ENCODE measurements at places on chromosomes 11 and 22.
A peak's percentile ranks its signal among the peaks of the same experiment; 100 is the strongest.

- H3K27me3 ChIP-seq: no peaks in the 10 kb centered on the region
- H3K4me1 ChIP-seq: peaks cover 14% of the 10 kb centered on the region
- H3K4me3 ChIP-seq: peak overlapping the region; percentile 57
Measured at GRCh38 chr11:9459667-9460321, 1.0 kb upstream of the ZNF143 start.

DNA sequence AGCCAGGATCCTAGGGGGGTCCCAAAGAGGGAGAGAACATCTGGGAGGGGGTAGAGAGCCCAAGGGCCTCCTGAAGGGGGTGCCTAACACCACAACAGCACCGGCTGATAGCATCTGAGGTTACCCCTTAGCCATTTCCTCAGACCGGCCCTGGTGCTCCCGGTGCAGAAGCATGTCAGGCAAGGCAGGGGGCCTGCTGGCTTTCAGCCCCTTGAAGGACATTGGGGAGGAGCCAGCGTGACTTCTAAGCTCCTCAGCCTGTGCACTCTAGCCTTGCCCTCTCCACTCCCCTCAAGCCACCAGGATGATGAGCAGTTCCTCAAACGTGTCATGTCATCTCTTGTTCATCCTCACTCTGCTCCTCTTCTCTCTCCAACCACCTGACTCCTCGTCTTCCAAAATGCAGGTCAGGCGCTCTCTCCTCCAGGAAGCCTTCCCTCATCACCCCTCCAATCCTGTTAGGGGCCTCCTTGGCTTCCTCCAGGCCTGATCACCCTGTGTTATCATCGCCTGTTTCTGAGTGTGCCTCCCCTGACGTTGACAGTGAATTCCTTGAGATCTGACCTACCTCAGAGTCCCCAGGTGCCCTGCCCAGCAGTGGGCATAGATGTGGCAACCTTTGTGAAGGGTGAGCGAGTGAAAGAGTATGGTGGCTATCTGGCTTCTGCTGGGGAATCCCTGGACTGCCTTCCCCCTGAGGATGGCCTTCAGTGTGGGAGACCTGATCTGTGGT lies 6.1 kb downstream of the P2RY2 start:
- peaks cover 86% of the 10 kb centered on the region for H3K4me1 ChIP-seq
- H3K4me3 ChIP-seq: no peak overlapping the region
- no peak for DNase-seq
- no peaks in the 10 kb centered on the region for H3K36me3 ChIP-seq
- no peaks in the 10 kb centered on the region for H3K27me3 ChIP-seq
- peak overlapping the region; percentile 92 for H3K27ac ChIP-seq

DNA sequence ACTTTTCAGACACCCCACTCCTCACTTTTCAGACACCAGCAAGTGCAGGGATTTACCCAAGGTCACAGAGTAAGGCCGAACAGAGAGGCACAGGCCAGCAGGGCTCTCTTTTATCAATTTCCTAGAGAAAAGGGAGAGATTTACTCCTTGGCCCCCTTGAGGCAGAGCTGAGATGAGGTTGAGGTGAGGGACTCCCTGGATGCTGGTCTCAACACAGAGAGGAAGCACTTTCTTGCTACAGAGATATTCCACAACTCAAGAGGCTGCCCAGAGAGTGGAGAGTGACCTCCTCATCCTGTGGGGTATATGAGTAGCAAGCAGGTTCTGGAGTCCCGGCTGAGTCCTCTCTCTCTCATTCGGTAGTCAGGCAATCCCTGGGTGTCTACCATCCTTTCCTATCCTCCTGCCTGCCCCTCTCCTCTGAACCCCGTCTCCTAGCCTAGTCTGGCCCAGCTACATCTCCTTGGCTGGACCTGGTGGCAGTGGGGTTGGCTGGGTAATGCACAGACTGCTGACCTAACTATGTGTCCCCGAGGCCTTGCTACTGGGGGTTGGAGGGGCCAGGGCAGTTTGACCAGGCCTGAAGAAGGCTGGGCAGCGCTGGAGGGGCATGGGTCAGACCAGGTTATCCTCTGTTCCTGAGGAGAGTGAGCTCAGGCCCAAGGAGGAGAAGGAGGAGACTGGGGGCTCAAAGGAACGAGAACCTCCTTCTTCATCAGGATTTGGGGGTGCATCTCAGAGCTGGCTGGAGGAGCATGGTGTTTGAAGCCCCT lies 1.8 kb upstream of the ARHGEF17 start:
- H3K4me3 ChIP-seq: no peak overlapping the region
- no peak for DNase-seq
- H3K36me3 ChIP-seq: no peaks in the 10 kb centered on the region
- H3K27me3 ChIP-seq: no peaks in the 10 kb centered on the region
- peaks cover 23% of the 10 kb centered on the region for H3K4me1 ChIP-seq

- DNase-seq: no peak
- no peak overlapping the region for H3K4me3 ChIP-seq
- no peaks in the 10 kb centered on the region for H3K27me3 ChIP-seq
- no peak overlapping the region for H3K27ac ChIP-seq
Measured at GRCh38 chr11:80297858-80298632, 857.2 kb upstream of the TENM4 start.

Measured in thyroid gland (tissue), 4 donors.